ENCODE measurements at places on chromosomes 1 and 21.

GRCh38 chr1:33390542-33390941 lies 40.4 kb downstream of the PHC2 start:
- no peak for DNase-seq

DNA sequence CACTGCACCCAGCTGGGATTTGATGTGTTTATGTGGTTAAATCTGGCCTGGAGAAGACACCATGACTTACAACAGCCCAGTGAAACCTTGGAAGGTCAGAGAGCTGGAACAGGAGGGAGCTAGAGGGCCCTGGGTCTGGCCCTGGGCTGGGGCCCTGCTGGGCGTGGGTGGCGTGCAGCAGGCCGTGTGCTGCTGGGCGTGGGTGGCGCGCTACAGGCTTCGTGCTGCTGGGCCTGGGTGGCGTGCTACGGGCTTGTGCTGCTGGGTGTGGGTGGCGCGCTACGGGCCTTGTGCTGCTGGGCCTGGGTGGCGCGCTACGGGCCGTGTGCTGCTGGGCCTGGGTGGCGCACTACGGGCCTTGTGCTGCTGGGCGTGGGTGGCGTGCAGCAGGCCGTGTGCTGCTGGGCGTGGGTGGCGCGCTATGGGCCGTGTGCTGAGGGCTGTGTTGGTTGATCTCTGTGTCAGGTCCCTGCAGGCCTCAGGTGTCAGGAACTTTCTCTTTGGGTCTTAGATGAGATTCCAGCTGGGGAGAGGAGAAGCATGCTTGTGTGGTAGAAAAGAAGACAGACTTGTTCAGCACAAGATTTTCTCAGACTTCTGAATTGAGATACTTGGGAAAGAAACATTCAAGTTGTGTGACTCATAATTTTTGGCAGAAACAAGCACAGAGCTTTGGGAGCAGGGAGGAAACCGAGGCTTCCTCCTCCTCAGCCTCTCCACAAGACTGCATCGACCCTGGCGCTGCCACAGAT lies 66.0 kb downstream of the COL18A1 start:
- DNase-seq: no peak

- DNase-seq: no peak
Observed at GRCh38 chr1:3546048-3546384, 65.3 kb downstream of the MEGF6 start.

DNA sequence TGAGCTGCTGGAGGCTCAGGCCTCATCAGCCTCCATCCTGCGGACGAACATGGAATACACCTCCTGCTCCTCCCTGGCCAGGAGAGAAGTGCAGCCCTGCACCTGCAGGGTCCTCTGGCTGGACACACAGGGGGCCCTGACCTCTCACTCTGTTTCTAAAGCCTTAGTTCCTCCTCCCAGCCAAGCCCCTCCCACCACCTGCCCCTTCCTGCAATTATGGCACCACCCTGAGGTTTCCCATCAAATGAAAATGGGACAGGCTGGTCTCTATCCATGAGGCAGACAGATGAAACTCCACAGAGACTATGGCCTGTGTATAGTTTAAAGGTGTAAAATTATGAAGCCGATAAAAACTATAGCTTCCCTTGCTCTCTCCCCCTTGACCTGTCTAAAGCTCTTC lies 42.6 kb downstream of the CACNA1S start:
- no peak for DNase-seq

DNA sequence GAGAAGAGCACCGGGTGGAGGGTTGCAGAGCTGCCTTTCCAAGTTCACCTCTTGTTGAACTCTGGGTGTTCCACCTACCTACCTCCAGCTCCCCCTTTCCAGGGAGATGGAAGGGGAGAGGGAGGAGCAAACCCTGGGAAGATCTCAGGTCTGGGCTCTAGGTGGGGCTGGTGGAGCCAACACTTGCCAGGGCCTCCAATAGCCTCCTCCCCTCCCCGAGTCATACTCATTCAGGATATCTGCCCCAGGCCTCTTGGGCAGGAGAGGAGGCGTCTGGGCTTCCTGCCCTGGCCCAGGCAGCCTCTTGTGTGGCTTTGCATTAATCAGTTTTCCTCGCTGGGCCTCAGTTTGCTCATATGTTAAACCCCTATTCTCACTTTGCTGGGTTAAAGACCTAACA lies 13.4 kb downstream of the RAP1GAP start:
- peak; percentile 22 for DNase-seq
